ENCODE measurements at places on chromosomes 11 and 22.

DNA sequence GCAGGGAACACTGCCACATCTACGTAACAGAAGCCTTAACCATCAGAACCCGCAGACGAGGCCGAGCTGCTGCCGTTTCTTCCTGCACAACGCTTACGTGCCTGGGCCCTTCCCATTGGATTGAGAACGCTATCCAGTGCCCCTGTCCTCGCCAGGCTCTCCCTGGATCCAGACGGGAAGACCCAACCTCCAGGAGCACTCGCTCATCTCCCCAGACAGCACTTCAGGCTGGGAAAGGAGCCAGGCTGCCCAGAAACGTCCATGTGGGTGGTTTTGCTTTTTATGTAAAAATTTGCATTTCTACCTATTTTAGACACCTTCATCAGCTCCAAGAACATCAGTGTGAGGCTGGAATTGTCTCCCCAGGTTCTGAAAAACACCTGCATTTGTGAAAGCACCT lies 7.3 kb upstream of the CRYBB3 start:
- no peak for DNase-seq

DNA sequence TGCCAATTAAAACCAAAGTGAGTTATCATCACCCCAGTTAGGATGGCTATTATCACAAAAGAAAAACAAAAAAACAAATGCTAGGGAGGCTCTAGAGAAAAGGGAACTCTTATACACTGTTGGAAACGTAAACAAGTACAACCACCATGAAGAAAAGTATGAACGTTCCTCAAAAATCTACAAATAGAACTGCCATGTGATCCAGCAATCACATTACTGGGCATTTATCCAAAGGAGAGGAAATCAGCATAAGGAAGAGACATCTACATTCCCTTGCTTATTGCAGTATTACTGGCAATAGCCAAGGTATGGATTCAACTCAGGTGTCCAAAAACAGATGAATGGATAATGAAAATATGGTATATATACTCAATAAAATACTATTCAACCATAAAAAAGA lies 1145.1 kb downstream of the LRRC4C start:
- DNase-seq, result no peak

GRCh38 chr11:128872594-128872993 lies 5.5 kb upstream of the KCNJ1 start:
- no peak for DNase-seq

GRCh38 chr11:102552447-102553194 lies 22.1 kb upstream of the MMP7 start:
- DNase-seq, result no peak

DNA sequence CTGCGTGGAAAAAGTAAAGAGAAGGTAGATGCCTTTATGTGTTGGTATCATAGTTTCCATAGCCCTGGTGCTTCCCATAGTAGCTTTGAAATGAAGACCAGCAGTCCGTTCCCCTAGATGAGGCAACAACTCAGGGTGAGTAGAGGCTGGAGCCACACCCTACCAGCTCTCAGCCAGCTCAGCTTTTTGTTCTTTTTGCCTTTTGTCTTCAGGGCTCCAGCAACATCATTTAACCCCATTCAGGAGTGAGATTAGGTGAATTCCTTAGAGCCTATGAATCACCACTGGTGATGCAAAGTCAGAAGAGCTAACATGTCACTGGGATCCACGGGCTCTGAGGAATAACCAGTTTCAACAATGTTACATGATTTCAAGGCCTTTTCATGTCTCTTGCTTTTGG lies 14.0 kb upstream of the SESN3 start:
- DNase-seq, result no peak

DNA sequence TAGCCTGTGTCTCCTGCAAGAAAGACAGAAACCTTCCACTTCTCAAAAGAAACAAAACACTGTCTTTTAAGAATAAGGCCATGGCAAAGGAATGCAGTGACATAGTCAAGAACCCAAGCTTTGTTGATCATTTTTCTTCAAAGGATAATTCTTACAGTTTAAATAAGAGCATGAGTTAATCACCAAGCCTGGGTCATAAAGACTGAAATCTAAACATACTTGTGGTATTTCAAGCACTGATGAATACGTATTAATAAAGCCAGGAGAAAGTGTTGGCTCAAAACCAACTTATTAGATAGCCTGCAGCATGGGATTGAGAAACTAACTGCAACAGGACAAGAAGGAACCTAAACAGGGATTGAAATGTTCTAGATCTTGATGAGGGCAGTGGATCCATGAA lies 143.3 kb upstream of the MTNR1B start:
- DNase-seq, result no peak

- DNase-seq, result no peak
Observed at GRCh38 chr11:57787920-57788702, 26.5 kb downstream of the CTNND1 start.

DNA sequence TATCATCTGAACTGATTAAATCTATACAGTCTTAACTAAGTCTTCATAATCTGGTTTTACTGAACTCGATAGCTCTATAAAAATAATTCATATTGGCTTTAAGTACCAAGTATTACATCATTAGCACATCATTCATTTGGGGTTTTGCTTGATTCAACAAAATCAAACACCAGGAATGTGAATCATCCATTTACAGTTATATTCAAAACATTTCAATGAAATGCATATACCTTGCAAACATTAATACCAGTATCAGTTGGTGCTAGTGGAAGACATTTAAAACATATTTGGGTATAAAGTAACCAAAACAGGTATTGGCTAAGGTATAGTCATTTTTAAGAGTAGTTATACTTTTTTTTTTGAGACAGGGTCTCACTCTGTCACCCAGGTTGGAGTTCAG lies 12.2 kb upstream of the CCDC89 start:
- no peak for DNase-seq

DNA sequence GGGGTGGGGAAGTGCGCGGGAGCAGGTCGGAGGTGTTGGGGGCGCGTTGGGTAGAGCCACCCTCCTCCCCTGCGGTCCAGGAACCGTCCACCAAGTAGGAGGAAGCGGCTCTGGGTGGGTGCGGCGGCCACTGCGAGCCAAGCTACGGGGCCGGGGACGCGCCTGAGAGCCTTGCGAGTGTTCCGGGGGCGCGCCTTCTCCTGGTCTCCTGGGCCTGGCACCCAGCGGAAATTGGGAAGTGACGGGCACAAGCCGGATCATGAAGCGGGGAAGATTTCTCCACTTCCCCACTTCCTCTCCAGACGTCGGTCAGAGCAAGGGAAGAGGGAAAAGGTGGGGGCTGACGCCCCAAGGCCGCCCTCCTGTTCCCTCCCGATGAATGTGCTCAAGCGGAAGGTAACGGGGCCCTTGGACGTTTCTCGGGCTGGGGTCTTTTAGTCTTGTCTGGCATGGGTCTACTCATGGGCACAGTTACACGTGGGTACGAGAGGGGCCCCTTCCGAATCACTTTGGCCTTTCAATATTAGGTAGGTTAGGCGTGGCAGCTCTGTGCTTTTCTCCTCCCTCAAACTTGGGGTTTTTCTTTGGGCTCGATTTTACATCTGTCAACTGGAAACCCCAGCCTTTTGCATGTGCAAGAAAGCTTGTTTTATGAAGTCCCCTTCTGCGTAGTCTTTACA lies 865 bp downstream of the RBM14 start:
- no peak for DNase-seq

Measured in cortex of kidney (tissue), 1 donor.